Progenitor cell of endocrine pancreas (in vitro differentiated cells): ENCODE measurements at places on chromosomes 12 and 14.

- no peak for DNase-seq
These were observed 8.4 kb upstream of the PGF start for GRCh38 chr14:74963705-74964271.

GRCh38 chr14:104105071-104105821 lies 19.7 kb downstream of the ASPG start:
- DNase-seq, result no peak

- DNase-seq, result peak; percentile 41
These were observed 8.9 kb downstream of the GPR65 start for GRCh38 chr14:88013750-88014349.

DNA sequence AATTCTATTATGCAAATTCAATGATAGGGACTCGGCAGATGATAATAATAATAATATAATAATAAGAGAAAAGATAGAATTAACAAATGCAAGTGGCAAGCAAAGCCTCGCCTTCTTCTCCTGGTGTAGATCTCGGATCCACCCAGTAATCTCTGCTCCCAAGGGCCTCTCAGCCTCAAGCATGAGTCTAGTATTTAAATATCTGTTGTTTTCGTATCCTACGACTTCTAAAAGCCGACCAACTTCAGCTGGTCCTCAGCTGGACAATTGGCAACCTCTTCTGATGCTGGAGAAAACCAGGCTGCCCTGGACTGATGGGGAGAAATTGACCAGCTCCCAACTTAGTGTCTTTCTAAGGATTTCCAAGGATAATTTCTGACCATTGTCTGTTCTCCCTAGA lies 14.0 kb upstream of the MAP1LC3B2 start:
- no peak for DNase-seq

DNA sequence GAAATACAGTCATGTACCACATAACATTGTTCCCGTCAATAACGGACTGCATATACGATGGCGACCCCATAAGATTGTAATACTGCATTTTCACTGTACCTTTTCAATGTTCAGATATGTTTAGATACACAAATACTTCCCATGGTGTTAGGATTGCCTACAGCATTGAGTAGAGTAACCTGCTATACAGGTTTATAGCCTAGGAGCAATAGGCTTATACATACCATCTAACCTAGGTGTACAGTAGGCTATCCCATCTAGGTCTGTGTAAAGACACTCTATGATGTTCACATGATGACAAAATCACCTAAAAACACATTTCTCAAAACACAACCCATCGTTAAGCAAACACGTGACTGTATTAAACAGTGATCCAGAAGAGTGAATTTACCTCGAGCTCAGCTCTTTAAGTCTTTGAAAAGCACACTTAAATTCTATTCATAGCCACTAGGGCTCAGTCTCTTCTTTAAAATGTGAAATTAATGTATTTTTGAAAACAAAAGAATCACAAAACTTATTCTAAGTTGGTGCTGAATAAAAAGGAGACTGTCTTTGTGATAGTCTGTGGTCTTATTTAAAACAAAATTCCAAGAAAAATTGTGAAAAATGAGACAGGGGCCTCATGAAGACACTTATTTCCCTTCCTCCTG lies 239.1 kb upstream of the ARID2 start:
- DNase-seq, result no peak
